ENCODE measurements at places on chromosomes 4 and X.

DNA sequence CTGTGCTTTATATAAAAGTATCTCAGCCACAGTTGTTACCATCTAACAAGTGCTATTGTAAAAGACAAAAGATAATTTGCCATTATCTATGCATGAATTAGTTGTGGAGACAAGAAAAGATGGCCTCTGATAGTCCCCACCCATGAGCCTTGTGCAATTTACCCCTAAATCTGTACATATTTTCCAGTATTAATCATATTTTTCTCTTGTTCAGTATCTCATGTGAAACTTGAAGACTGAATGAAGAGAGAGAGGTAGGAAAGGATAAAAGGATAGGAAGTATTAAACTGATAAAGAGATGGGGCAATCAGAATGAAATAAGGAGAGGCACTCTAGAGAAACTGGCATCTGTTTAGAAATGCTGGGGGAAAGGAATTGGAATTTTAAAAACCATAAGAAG is 3.7 kb downstream of the MYOZ2 start:
- no peak for DNase-seq

DNA sequence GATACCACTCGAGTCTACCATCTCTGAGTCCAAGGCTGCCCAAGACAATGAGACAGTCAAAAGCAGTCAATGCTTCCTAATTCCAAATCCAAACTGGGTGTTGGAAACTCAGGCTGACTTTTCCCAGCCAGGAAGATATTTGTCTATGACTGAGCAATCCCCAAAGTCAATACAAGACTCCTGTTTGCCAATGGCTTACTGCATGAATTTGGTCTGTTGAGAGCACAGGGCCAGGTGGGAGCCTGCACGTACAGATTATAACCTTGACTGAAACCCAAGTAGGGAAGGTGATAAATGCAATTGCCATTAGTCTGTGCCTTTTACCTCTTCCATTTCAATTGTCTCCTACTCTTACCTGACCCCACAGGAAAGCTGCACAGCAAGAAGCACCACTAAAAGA is 72.6 kb upstream of the PPARGC1A start:
- no peak for DNase-seq

- no peak for DNase-seq
These were observed 167.5 kb upstream of the SLC7A11 start for GRCh38 chr4:138409670-138410069.

DNA sequence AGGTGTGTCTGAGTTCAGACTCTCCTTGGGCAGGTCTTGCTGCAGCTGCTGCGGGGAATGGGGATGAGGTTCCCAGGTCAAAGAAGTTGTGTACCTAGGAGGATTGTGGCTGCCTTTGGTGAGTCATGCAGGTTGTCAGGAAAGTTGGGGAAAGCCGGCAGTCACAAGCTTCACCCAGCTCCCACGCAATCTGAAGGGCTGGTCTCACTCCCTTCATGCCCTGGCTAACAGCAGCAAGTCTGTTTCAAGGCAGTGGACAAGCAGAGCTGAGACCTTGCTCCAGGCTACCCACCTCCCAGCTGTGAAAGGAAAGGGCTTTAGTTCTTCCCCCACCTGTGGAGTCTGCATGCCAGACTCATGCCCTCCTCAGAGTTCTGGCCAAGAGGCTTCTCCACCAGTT is 287.2 kb downstream of the DTHD1 start:
- no peak for DNase-seq

- no peak for DNase-seq
These were observed 200.4 kb downstream of the MAB21L2 start for GRCh38 chr4:150782311-150782710.

DNA sequence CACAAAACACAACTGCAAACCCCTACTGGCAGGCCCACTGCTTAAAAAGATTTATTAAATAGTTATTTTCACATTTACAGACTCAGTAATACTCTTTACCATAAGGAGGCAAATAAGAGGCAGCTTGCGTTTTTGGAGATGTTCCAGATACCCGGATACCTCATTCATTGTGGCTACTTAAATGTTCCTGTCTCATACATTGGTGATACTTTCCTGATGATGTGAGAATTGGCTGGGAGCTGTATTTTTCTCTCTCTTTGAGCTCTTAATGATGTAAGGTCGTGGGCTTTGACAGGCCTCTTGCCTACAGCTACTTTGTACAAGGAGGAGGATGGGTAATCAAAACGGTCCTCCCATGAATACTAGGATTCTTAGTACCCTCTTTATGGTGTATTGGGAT is 101.5 kb downstream of the AKAP4 start:
- DNase-seq: no peak

DNA sequence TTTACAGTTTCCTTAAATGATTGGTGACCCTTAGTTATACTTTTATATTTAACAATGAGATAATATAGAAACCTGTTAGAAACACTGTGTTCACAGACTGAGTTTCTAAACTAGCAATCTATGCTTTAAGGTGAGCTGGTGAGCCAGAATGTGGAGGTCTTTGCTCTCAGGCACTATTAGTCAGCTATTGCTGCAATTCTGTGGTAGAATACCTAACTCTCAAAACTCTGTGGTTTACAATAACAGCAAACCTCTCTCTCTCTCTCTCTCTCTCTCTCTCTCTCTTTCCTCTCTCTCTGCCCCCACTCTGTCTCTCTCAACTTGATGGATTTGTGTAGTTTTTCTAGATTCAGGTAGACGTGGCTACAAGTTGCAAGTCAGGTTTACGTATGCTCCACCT is 17.6 kb upstream of the LCORL start:
- no peak for DNase-seq

GRCh38 chr4:7632341-7632740 is 197.6 kb upstream of the PSAPL1 start:
- no peak for DNase-seq

DNA sequence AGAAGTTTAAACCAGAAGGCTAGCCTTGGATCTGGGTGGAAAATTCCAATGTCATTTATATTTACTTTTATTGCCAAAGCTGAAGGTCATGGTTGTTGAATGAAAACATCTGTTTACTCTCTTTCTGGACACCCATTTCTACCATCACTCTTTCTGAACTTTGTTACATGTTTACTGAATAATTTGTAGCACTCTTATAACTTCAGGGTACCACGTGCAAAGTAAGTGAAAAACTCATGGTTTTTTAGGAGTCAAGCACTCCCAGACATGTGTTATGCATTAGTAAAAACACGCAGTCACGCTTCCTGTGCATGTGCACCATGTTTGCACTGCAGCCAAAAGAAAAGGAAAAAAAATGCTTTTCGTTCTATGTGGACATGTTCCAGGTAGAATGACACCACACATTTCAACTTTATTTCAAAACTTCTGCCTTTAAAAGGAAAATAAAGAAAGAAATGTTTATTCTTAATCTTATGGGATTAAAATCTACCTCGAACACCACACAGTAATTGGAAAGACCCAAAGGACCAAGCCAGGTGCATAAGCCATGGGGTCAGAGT is 31.4 kb upstream of the ADH1C start:
- no peak for DNase-seq

DNA sequence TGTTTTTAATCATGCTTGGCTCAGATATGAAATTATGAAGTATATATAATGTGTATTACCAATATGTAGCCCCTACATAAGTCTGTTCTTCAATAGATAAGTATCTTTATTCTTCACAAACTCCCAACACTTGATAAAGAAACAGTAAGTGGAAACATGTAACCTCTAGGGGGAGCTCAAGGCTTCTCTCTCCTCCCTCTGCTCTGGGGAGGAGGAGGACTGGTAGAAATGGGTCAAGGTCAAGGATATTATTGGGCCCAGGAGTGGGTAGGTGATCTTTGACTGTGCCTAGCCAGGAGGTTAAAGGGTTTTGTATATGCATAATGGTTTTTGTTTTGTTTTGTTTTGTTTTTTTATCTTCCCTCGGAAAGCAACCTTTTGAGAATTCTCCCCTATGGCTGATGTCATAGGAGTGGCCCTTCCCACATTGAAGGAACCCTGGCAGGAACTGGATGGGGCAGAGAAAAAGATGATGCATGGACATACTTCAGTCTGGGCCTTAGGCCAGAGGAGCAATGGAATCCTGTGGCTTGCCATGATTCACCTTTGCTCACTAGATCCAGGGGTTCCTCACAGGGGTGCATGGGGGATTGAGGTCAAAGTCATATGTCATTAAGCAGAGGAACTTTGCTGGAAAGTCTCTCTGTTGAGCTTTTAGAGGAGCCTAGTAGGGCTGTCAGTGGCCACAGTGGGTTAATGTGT is 460.3 kb downstream of the MID1IP1 start:
- no peak for DNase-seq

DNA sequence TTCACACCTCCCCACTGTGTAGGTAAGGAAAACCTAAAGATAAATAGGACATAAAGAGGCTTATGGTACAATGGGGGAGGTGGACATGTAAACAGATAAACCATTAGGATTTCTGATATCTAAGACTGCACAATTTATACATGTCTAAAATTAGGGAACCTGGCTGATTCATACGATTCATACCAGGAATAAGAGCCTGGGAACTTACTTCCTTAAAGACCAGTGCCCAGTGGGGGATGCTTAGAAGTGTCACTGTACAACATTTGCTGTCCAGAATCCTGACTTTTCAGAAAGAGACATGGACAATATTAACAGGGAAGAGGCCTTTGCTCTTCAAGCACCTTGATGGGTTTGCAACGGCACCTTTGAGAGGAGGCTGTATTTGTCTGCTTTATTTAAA is 116.8 kb upstream of the KIT start:
- no peak for DNase-seq

GRCh38 chr4:23934223-23934622 is 44.4 kb upstream of the PPARGC1A start:
- no peak for DNase-seq

GRCh38 chr4:56251556-56251955 is 135.7 kb downstream of the AASDH start:
- DNase-seq: no peak

- no peak for DNase-seq
These were observed 36.8 kb upstream of the VBP1 start for GRCh38 chrX:155179346-155179997.

All from D721Med (cell line).